ENCODE measurements at places on chromosomes 5 and 9.
A peak's percentile ranks its signal among the peaks of the same experiment; 100 is the strongest.

GRCh38 chr5:134604908-134605307 is 27.7 kb downstream of the SAR1B start:
- no peak for DNase-seq

GRCh38 chr5:107389130-107389774 is 281.5 kb downstream of the EFNA5 start:
- DNase-seq: peak; percentile 69

DNA sequence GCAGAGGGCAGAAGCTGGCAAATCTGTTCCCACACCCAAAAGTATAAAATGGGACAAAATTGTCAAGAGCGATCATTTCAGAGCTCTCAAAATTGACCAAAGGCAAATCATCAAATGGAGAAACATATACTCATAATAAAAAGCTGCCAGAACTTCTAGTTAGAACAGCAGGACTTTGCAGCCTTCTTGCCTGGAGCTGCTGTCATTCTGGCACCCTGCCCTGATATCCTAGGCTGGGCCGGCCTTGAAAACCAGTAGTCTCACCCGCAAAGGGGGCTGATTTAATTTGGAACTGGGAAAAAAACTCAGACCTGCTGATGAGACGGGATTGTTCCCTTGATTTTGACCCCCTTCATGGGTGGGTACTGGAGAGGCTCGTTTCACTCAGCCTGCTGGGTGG is 18.5 kb downstream of the OR2V1 start:
- no peak for DNase-seq

DNA sequence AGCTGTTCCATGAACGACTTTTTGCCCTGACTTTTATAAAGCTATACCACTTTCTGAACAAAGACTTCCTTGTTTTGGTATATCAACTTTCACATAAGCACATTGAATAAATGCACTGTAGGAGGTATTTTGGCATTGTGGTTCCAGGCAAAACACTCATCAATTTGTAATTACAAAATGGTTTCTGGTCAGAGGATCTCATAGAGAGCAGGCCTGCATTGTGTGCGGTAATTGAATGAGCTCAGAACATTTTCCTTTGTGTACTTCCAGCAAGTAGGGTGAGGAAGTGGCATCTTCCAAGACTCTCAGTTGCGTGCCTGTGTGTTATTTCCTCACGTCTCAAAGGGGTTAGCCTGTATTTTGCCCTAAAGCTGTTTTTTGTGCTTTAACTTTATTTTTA is 89.2 kb downstream of the PDE6A start:
- no peak for DNase-seq

GRCh38 chr9:122347348-122348287 is 23.2 kb upstream of the PTGS1 start:
- DNase-seq: no peak

GRCh38 chr5:173420108-173420507 is 91.9 kb upstream of the STC2 start:
- no peak for DNase-seq

DNA sequence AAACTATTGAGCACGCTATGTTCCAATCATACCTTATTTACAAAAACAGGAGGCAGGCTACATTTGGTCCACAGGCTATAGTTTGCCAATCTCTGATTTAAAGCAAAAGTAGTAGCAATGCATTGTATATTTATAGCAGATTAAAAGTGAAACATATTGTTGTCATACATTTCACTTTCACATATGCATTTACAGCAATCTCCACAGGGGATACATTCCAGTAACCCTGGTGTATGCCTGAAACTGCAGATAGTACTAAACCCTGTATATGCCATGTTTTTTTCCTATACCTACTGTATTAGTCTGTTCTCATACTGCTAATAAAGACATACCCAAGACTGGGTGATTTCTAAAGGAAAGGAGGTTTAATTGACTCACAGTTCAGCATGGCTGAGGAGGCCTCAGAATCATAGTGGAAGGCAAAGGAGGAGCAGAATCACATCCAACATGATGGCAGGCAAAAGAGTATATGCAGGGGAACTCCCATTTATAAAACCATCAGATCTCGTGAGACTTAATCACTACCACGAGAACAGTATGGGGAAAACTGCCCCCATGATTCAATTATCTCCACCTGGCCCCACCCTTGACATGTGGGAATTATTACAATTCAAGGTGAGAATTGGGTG is 5.9 kb upstream of the CSF1R start:
- no peak for DNase-seq
